Activated CD4-positive, alpha-beta T cell treated with anti-CD3 and anti-CD28 coated beads, Interleukin-2, amount 10 ng/mL, durations not matched to agents 24 days and 14 days (primary cell): ENCODE measurements at places on chromosomes 3 and 15.

DNA sequence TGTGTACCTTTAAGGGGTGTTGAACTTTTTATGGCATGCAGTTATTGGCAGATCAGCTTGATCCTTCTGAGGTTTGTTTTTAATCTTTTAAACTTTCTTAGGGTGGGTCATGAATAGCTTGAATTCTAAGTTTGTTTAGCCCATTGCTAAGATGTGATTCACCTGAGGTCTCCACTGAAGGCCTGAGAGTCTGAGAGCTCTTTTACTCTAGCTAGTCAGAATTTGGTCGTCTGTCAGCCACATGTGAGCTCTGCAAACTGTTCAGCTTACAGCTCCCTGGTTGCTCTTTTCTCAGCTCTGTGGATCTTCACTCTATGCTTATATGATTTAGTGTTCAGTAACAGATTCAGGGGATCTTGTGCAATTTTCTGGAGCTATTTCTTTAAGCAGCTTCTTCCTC, 161.3 kb downstream of the ABHD5 start:
- DNase-seq = no peak

GRCh38 chr3:134857776-134858362, 62.8 kb downstream of the EPHB1 start:
- DNase-seq = no peak

DNA sequence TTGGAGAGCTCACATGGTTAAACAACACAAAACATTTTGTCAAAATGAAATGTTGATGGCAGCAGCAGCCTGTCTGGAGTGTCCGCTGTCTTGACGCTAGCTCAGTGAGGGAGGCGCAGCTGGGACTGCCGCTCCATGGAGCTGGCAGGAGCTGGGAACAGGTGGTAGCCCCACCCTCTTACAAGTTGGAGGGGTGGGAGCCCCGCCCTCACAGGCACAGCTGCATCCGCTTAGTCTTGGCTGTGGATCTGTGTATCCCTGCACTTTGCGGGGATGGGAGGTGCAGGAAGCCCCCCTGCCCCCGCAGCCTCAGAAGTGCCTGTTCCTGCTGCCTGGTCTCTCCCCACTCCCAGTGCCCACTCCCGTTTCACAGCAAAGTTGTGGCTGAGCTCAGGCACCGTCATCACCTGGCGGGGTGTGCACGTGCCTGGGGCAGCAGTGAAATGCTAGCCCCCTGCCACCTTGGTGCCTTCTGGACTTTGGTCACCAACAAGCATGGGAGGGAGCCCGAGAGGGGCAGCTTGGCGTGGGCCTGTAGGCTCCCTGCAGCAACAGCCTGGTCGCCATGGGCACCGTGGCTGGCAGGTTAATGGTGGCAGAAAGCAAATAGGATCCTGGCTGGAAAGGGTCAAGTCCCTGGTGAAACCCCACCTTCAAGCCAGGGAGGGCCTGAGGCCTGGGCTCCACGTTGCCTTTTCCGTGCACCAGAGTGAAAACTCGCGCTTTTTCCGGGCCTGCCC, 53.8 kb upstream of the CADM2 start:
- DNase-seq = no peak

GRCh38 chr3:23748398-23749110, 57.2 kb upstream of the UBE2E1 start:
- DNase-seq = no peak

- DNase-seq = no peak
These were observed 19.9 kb downstream of the UBR1 start for GRCh38 chr15:43085921-43086320.

DNA sequence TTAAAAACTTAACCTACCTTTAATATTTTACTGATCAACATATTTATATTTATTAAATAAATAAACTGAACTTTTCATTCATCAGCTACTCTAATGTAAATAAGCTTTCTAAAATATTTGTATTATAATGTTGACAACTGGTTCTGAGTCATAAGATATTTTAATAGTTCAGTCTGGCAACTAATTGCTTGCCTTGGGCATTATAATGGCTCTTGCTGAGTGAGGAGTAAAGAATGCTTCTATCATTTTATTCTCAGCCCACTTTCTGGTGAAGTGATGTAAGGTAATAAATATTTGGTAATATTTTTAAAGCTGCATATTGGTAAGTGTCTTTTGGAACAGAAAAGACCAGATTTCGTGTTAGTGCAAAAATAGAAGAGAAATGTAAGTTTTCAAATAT, 81.5 kb downstream of the DIPK2A start:
- no peak for DNase-seq

DNA sequence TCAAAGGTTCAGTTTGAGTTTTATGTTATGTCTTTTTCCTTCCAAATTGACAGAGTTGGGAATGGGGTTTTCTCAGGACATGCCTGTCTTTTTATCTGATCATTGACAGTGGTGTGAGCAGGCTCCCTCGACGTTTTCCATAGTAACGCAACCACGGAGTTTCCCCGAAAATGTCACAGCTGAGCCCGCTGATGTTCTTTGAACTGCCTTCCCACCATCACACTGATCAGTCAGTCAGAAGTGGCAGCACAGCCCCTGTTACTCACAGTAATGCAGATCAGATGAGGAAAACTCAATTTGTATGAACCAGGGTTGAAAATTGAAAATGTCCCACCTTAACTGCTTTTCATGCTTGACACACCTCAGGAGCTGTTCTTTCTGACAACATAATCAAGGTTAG, 210.4 kb downstream of the NECTIN3 start:
- DNase-seq = peak; percentile 66

DNA sequence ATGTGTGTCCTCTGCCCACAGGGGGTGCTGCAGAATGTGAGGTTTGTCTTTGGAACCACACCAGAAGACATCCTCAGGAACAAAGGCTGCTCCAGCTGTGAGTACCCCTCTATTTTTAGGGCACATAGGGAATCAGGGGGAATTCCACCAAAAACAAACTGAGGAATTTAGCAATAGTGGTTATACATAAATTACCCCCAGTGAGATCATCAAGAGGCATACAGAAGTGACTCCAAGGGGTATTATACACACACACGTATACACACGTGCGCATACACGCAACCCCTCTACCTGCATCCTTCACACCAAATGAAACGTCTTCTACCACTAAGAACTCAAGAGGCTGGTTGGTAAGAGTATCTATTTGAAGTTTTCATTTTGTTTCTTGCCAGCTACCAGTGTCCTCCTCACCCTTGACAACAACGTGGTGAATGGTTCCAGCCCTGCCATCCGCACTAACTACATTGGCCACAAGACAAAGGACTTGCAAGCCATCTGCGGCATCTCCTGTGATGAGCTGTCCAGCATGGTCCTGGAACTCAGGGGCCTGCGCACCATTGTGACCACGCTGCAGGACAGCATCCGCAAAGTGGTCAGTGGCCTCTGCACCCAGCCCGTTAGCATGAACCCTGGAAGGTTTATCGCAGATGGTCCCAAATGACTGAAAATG, 2.9 kb downstream of the THBS1 start:
- DNase-seq = peak; percentile 77

GRCh38 chr3:99856437-99857220, 39.0 kb downstream of the CMSS1 start:
- no peak for DNase-seq

DNA sequence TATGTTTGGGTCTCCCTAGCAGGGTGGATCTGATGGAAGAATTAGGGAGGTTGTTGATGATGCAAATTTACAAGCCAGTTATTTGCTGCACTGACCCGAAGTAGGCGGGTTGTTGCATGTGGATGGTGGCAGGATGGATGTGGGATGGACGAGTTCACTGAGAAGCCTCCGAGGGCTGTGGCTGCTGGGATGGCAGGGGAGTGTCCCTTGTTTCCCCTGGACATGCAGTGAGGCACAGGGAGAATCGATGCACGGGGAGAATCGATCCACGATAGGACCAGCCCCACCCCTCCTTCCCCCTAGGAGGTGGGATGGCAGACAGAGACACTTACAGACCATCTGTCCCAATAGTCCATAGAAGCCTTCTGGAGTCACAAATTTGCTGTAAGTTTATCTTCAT, 31.0 kb upstream of the KLF13 start:
- no peak for DNase-seq

DNA sequence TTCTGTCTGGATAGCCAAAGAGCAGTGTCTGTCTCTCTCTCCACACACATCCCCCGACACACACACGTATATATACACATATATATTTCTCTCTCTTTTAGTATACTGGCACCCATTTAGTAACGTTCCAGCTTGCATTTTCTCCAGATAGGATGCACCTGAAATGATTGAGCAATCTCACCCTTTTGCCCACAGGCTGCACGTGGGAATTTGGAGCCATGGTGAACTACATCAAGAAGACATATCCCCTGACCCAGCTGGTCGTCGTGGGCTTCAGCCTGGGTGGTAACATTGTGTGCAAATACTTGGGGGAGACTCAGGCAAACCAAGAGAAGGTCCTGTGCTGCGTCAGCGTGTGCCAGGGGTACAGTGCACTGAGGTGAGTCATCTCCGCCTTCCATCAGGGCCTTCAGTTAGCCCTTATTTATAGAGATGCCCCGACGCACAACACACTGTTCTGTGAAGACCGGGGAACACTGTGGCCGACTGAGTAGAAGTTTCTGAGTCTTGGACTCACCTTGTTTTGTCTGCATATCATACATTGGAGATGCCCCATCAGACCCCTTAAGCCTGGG, 45.7 kb downstream of the RLBP1 start:
- no peak for DNase-seq

DNA sequence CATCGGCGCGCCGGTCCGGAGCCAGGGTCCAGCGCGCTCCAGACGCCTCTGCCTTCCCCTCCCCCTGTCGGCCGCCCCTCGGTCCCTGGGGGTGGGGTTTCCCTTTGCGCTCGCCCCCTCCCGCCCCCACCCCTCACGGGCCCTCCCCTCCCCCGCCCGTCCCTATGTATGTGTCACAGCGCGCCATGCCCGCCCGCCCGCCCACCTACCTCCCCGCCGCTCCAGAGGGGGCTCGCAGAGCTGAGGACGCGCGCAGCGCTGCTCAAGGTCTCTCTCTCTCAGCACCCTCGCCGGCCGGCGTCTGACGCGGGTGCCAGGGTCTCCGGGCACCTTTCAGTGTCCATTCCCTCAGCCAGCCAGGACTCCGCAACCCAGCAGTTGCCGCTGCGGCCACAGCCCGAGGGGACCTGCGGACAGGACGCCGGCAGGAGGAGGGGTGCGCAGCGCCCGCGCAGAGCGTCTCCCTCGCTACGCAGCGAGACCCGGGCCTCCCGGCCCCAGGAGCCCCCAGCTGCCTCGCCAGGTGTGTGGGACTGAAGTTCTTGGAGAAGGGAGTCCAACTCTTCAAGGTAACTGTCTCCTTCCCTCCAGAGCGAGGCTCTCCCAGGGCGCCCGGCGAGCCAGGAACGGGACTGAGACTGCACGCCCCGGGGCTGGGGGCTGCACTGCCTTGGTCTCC, at the start of gene ACAN:
ACAN (plus strand) TSS at position 196 of the 679 bp plus-strand sequence. CDS start 32,771 bp downstream, outside the sequence.
- no peak for DNase-seq

GRCh38 chr15:82951472-82952157, 905 bp downstream of the HOMER2 start:
- DNase-seq = peak; percentile 57

GRCh38 chr3:126348308-126348920, 8.8 kb downstream of the KLF15 start:
- no peak for DNase-seq

- DNase-seq = no peak
These were observed 7.4 kb upstream of the HGD start for GRCh38 chr3:120689395-120689794.

GRCh38 chr3:28934126-28934813, 346.6 kb upstream of the RBMS3 start:
- DNase-seq = no peak

DNA sequence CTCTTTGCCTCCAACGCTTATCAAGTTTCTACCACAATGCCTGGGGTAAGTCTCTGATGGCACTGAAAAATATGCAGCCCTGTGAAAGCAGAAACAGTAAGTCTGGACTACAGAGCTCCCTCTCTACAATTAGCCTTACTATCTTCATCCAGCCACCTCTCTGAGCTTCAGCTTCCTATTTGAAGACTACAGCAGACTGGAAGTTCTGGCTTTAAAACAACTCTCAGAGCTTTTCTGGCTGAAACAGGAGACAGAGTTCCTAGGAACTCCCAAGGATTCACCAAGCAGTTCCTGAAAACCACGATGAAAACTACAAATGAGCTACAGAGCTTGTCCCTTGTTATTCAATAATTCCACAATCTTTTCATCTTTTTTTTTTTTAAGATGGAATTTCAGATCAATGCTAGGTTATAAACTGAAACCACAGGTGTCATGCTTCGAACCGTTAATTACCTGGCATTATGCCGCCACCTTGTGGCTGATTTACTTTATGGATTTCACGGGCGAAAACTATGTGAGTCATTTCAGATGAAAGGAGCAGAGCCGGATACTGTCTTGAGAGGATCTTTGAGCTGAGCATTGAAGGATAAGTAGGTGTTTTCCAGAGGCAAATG, 3.9 kb downstream of the CRYGS start:
- peak; percentile 95 for DNase-seq

DNA sequence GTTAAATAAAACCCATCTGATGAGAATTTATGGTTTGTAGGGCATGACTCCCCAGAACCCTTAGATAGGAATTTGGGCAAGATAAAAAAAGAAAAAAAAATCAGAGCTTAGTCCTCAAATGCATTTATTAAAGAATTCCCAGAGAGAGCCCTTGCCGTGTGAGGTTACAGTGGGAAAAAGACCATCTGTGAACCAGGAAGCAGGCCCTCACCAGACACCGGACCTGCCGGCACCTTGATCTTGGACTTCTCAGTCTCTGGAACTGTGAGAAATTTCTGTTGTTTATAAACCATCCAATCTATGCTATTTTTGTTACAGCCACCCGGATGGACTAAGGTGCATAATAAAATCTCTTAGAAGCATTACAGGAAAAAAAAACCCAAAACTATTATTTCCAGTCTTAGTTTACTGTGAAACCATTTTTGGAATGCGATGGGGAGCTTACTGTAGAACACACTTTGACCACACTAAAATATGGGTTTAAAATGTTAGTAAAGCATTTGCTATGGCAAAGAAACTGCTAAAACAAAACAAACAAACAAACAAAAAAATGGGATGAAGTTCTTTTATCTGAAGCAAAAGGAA, 72.2 kb downstream of the LEKR1 start:
- no peak for DNase-seq

DNA sequence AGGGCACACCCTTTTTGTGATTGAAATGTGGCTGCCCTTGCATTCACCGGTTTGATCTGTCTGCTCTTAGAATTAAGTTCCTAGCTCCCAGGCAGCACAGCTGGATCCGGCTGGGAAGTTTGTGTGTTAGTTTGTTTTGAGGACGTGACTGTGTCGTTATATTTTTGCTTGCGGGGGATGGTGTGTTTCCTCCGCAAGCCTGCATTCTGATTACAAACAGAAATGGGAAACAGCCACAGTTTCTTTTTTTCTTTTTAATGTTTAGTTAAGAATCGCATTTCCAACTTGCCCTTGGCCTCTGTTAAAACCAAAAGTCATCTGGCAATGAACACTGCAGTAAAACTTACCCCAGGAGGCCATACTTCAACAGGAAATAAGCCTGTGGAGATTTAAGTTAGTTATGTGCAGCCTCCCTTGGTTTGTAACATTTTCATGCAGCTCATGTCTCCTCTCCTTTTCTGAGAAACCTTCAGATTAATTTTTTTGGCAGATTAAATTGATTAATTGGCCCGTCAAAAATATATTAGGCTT, 888 bp downstream of the TMOD3 start:
- no peak for DNase-seq
